ENCODE measurements at places on chromosomes 7 and 10. TPM values are rescaled to one million over a fixed set of nuclear protein-coding genes. Genes with fewer than 3 reads are reported as not detected.

Gene NKX1-2
- not detected for total RNA-seq

Gene ANKRD1
- not detected for total RNA-seq

Gene SAMD9L
- 28.1 TPM for total RNA-seq

Gene STOX1
- 0.39 TPM for total RNA-seq
